CD4-positive, alpha-beta T cell treated with Interleukin-4 for 1 hour (primary cell): ENCODE measurements at places on chromosomes 2 and 18.

- DNase-seq, result no peak
These were observed 183.4 kb upstream of the SRD5A2 start for GRCh38 chr2:31764169-31764568.

DNA sequence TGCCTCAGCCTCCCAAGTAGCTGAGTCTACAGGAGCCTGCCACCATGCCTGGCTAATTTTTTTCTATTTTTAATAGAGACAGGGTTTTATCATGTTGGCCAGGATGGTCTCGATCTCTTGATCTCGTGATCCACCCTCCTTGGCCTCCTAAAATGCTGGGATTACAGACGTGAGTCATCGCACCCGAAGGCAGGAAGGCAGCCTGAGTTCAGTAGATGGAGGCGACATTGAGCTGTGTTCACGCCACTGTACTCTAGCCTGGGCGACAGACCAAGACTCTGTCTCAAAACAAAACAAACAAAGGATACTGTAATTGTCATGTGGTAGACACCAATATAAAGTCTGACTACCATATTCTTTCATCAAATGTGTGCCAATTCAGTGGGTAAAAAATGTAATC, 500.9 kb upstream of the DSEL start:
- no peak for DNase-seq

GRCh38 chr18:11747731-11748130, 58.7 kb downstream of the GNAL start:
- no peak for DNase-seq

GRCh38 chr2:10575609-10576280, 114.0 kb downstream of the NOL10 start:
- DNase-seq, result no peak

GRCh38 chr18:11800566-11801334, 50.5 kb upstream of the CHMP1B start:
- DNase-seq, result no peak

- DNase-seq, result no peak
These were observed 169.4 kb upstream of the CAVIN2 start for GRCh38 chr2:192016265-192016664.

DNA sequence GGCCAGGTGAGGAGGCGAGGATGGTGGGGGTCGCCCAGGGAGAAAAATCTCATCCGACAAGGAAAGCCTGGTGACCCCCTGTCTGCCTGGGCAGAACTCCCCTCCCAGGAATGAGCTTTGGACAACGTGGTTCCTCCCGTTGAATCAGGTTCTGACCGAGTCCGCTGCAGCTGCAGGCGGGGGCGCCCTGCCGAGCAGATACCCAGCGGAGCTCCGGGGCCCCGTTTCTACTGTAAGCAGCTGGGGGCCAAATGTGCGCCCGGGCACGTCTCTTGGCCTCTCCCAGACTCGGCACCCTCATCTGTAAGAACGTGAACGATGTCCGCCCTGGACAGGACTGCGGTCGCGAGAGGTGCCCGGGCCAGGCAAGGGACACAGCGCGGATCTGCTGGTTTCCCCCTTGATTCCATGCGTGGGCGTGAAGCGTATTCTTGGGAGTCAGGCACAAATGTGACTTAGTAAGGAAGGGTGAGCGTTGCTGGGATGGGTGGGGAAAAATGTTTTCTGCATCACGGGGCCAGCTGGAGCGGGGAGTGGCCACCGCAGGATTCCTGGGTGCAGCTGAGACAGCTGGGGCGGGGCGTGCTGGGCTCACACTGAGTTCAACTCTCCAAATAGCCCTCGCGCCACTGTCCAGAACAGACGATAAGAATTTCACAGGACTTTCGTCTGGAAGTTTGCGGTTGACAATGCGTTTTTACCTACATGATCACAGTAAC, 20.2 kb upstream of the TUBB6 start:
- no peak for DNase-seq
